ENCODE measurements at places on chromosomes 1 and 21.

DNA sequence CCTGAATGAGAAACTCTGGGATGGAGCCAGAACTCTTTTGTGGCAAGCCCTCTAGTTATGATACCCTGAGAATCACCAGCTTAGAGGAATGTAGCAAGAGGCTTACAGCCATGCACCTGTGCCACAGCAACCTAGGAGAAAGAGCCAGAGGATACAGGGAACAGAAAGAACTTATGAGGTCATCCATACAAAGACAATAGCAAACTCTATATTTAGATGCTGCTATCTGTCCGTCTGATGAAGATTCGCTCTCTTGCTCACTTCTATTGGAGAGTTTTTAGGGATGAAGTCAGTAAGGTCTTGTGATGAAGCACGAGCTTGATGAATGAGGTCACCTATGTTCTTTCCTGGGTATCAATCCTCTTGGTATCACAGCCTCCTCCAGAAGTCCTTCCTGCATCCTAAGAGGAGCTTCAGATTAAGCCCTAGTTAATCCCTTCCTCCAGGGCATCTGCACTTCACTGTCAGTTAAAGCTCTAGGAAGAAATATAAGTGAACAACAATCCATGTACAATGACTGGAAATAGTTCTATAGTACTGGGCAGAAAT lies 185.6 kb downstream of the DAB1 start:
- no peak for DNase-seq

DNA sequence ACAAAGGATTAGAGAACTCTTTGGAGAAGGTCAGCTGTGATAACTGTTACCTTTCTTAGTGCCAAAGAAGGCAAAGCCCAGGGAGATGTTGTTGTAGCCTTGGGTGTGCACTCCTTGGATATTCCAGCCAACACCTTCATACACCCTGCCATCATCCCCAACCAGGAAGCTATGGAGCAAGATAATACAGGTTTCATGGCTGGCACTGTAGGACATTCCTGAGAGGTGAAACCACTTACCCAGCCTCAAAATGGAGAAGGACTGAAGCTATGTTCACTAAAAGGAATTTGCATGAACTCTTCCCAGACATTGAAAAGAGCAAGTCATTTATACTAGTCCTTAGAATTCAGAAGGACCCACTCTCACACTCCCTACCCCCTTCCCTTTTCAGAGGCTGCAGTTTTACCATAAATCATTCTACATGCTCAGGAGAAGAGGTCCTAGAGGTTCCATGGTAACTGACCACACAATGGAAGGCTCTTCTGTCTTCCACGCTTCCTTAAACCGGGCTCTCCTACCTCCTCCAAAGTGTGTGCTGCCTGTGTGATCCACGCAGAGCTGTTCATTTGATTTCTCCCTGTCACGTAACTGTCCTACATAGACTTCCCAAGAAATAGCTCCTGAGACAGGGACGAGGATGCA lies 5.5 kb downstream of the PGLYRP4 start:
- DNase-seq = no peak

DNA sequence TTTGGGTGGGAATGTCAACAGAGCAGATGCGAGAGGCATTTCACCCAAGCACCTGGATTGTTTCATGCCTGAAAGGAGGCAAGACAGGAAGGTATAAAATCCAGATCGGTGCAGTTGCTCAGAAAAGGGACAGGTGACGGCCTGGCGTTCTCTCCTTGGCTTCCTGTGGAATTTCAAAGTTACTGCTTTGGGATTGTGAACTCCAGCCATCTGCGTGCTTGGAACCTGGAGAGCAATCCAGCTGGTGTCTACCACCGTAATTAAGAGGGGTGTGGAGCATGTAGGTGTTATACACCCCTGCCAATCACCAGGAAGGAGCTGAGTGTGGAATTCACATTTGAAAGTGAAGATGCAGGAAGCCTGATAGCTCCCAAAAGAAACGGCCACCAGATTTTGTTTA lies 286.1 kb downstream of the KIF26B start:
- no peak for DNase-seq

DNA sequence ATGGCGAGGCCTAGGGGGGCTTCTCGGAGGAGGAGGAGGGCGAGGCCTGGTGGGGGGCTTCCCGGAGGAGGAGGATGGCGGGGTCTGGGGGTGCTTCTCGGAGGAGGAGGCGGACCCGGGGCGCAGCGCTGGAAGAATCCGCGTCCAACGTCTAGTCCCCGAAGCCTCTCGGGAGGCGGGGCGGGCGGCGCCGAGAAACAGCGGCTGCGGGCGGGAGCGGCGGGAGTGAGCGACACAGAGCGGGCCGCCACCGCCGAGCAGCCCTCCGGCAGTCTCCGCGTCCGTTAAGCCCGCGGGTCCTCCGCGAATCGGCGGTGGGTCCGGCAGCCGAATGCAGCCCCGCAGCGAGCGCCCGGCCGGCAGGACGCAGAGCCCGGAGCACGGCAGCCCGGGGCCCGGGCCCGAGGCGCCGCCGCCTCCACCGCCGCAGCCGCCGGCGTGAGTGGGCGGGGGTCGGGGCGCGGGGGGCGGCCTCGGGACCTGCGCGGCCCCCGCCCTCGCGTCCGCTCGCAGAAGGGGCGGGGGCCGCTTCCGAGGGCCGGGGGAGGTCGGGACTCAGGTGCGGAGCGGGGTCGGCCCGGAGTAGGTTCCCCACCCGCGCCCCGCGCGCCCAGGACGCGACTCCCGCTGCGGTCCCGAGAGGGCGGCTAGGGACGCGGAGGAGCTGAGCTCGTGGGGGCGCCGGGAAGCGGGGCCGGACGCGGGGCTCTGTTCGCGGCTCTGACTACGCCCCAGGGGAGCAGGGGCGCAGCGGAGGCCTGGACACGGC lies at the start of gene KLHL17:
Gene KLHL17, plus strand, starts transcription at position 222 of the 769 bp plus-strand sequence. Its CDS starts 110 bp downstream, at position 332.
- no peak for DNase-seq

DNA sequence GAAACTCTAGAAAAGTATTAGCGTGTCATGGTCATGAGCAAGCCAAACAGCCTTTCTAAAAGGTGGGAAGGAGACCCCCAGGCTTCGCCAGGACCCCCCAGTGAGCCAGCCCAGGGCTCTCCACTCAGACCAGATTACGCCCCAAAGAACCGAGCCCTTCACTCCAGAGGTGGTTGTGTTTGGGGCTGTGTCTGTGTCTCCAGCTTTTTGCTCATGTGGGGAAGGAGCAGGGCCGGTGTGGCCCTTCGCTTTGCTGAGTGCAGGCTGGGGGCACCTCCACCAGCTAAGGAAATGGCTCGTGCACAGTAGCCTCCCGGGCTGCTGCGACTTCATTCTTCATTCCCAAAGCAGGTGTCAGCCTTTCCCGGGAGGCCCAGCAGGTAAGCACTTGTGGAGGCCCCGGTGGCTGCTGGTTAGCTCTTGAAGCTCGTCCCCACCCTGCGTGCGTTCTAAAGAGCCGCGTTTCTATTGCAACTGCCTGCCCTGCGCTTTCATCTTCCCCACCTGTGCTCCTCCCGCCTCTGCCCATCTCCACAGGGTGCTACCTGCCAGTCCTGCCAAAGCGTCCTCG lies 531 bp downstream of the TSPEAR start:
- DNase-seq = no peak

GRCh38 chr1:116306840-116307442 lies 66.1 kb upstream of the ATP1A1 start:
- DNase-seq = no peak

DNA sequence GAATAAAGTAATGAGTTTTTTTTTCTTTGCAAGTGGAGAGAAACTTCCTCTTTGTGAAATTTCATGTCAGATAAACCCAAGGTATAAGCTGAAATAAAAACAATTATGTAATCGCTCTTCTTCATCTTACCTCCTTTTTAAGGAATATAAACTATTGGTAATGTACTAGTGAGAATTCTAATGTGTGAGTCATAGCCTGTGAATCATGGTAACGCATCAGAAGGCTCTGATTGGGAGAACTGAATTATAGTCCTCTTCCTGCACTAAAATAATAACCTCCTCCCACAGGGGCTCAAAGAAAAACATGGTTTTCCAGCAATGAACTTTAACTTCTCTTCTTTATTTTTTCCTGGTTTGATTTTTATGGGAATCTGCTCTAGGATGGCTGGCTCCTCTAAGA lies 57.1 kb upstream of the COX20 start:
- DNase-seq = no peak

- no peak for DNase-seq
These were observed 68.2 kb downstream of the POFUT2 start for GRCh38 chr21:45219517-45219916.

Measured in cerebellar nuclear complex (tissue), 1 donor.